Stimulated activated CD8-positive, alpha-beta memory T cell treated with anti-CD3 and anti-CD28 coated beads, Interleukin-15, amount 100 ng/mL, for 48 hours (primary cell): ENCODE measurements at places on chromosomes 7 and 10.

- DNase-seq: no peak
These were observed 2.7 kb downstream of the AOC1 start for GRCh38 chr7:150855046-150855445.

DNA sequence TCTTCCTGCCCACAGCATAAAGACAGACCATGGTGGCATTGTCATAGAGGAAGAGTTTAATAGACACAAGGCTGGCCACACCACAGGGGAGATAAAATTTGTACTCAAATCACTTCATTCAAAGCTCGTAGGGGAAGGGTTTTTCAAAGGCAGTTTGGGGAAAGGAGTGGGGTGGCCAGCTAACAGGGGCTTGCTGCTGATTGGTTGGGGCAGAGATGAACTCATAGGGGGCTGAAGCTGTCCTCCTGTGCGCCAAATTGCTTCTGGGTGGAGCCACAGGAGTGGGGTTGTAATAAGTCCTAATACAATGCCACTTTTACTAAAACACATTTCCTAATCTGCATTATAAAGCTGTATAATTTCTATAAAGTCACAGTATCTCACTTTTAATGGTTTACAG, 22.5 kb downstream of the PDZD8 start:
- DNase-seq: no peak

DNA sequence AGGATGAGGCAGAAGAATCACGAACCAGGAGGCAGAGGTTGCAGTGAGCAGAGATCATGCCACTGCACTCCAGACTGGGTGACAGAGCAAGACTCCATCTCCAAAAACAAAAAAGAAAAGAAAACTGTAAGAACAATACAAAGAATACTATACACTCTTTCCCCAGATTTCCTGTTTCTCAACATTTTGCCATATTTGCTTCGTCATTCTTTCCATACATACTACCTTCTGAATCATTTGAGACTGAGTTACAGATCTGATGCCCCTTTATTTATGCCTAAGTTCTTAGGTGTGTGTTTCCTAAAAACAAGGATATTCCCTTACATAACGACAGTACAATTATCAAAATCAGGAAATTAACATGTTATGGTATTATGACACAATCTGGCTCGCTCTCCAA, 168.4 kb upstream of the CELF2 start:
- no peak for DNase-seq

DNA sequence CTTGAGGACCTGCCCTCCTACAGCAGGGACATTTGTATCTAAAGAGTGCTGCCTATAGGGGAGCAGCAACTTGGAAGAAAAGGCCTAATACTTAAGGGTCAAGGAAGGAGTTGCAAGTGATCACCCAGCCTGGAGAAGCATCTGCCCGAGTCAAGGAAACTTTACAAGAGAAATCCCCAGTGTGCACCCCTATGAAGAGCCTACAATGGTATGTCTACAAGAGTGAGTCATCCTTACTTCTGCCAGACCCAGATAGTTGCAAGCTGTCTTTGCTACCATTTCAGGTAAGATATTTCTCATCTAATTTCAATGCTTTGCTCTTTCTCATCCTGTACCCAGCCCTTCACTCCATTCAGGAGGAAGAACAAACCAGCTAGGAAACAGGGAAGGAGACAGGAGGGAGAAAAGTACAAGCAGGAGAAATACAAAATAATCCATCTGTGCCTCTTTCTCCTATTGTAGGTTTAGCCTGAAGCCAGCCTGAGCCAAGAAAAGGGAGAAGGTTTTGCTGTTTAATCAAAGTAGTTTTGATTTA, 34.4 kb upstream of the AGR3 start:
- DNase-seq: no peak

GRCh38 chr10:484925-485661, 204.4 kb downstream of the DIP2C start:
- no peak for DNase-seq

DNA sequence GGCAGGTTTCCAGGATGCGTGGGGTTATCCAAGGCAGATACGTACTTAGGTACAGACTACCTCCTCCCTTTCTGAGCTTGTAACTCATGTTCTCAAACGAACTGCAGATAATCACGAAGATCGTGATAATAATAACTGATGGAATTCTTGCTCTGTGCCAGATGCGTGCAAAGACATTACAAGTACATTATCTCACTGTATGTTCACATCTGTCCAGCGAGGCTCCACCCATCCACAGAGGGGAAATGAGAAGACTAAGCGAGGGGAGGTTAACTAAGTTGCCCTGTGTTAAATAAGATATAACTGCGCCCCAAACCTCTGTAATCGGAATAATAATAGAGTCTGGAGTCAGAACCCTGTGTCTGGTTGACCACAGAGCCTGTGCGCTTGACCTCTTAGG, 1.9 kb downstream of the GALNT17 start:
- no peak for DNase-seq

DNA sequence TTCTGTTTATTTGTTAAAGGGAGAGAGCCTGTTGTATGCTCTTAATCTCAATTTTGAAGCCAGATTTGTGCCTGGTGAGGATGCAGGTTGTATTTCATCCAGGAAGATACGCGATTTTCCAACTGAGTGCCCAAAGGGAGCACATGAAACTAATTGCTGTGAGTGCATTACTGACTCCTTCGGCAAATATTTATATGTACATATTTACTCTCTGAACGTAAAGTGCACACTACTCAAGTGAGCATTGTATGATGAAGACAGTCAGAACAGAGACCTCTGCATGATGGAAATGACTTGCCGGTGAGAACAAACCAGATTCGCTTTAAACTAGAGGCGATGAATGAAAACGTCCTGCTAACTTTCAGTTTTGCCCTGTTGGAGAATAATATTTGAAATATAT, 130.1 kb downstream of the MALRD1 start:
- DNase-seq: no peak

DNA sequence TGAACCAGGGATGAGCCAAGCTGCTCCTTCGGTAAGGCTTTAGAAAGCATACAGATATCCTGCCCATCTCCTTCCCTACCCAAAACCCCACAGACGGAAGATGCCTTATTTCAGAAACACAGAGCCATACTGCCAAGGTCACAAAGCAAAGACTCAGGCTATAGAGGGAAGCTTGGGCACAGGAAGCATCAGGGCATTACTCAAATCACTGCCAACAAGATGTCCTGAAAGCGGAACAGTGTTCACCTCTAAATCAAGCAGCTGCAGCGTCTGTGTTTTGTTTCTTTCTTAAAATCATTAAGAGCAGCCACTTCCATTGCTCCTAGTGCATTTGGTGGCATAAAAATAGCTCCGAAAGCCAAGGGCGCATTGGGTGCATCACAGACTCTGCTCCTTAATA, 307.3 kb downstream of the SORCS1 start:
- DNase-seq: no peak

DNA sequence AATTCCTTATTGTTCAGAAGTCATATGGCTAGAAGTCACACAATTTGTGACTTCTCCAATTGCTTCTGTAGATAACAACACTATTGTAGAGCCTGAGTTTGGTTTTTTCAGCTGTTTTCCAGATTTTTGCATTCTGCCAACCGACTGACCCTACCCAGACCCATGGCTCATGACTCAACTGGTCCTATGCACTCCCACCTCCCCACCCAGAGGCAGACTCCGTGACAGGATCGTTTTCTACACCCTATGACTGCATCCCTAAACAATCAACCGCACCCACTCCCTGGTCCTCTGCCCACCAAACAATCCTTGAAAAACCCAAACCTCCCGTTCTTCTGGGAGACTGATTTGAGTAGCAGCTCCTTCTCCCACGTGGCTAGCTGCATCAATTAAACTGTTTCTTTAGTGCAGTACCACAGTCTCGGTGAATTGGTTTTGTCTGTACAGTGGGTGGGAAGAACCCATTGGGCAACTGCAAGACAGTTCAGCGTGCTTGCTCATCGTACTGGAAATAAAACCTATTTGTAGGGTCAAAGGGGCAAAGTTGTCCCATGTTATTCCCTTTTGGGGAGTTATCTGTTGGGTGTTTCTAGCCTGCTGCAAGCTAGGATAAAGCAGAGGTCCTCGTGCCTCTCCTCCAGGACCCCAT, 150.3 kb upstream of the FAM20C start:
- no peak for DNase-seq

- DNase-seq: no peak
These were observed 36.3 kb upstream of the DIP2C start for GRCh38 chr10:725786-726185.

DNA sequence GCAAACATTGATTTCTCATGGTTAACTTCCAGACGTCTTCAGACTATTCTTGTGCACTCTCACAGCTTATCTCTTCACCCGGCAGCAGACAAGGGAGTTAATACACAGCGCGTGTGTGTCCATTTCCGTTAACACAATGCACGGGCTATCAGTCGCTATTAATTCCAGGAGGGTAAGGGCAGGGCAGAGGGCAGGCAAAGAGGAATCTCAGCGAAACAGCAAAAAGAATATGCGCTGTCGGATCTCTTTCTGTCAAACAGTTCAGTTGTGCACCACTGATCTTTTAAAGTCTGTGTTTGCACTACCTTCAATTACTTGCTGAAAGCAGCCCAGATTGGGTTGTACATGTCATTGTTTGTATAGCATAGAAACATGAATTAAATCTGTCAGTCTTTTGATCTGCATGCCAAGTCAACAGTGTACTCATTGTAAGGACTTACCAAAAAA, 41.1 kb upstream of the CABCOCO1 start:
- no peak for DNase-seq
